ENCODE measurements at places on chromosomes 11 and 22.

DNA sequence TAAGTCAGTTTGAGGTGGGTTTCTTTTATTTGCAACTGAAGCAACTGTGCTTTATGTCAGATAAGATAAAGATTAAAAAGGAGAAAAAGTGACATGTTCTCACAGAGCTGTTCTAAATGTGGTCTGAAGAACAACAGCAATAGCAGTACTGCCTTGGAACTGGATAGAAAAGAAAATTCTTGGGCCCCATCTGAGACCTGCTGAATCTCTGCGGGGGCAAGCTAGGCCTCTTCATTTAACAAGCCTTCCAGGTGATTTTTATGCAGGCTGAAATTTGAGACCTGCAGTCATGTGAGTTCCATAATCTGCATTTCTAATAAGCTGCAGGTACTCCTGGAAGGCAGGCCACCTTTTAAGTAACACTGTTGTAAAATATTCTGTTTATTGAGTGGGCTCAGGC is 91.4 kb upstream of the CTSC start:
- no peak for DNase-seq

DNA sequence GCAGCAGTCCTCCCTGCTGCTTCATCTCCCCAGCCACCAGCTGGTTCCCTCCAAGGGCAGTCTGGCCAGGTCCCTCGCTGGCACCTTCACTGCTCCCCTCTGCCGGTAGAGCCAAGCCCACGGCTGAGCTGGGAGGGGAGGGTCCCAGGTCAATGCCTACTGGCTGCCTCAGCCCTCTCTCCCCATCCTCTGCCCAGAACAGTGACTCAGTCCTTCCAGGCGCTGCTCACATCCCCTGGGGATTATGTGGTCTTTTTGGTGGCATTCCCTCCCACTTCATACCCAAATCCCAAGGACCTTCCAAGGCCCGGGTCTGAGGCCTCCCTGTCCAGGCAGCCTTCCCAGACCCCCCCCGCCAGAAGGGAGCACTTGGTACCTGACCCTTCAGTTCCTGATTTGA is 44.9 kb downstream of the WNT7B start:
- DNase-seq = no peak

- peak; percentile 70 for DNase-seq
Measured at GRCh38 chr11:63613517-63614135, 607 bp downstream of the PLAAT3 start.

- no peak for DNase-seq
Measured at GRCh38 chr11:34583818-34584217, 37.1 kb upstream of the EHF start.

GRCh38 chr11:25899617-25900160 is 432.2 kb upstream of the ANO3 start:
- peak; percentile 2 for DNase-seq

GRCh38 chr11:61805146-61805545 is 11.7 kb downstream of the FADS1 start:
- DNase-seq = no peak

- no peak for DNase-seq
Measured at GRCh38 chr11:105399511-105399910, 210.4 kb upstream of the GRIA4 start.
